Stimulated activated CD4-positive, alpha-beta T cell treated with anti-CD3 and anti-CD28 coated beads, Interleukin-12 subunit alpha, Interleukin-12 subunit beta, amount 100 ng/mL, for 24 hours (primary cell): ENCODE measurements at places on chromosomes 1 and 21.

DNA sequence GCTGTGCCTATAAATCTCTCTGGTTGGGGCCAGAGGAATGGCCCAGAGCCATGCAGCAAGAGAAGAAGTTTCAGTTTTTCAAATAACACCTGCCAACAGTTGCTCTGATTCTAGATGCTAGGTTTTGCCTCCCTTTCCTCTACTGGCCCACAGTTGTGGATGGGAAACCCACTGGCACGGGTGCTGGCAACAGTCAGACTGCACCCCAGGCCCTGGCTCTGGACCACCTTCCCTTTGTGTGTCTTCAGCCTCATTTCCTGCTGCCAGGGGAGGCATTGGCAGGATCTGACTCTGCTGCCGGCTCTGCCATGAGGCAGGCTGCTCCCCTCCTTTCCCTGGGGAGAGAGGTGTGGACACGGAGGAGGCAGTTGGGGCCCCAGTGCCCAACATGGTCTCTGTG lies 142.0 kb downstream of the IGSF21 start:
- no peak for DNase-seq

DNA sequence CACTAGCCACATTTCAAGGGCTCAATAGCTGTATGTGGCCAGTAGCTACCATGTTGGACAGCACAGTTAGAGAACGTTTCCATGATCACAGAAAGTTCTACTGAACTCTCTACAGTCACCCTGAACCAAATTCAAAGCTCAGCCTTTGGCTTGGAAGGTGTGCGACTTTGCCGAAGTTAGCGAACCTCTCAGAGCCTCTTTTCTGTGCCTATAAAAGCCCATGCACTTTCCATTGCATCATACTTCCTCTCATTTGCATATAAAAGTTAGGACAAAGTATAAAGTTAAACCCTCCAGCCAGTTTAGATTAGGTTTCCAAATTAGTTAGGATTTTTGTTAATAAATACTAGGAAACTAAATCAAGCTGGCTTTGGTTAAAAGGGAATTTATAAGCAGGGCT lies 4.7 kb upstream of the SLC1A7 start:
- DNase-seq = no peak

DNA sequence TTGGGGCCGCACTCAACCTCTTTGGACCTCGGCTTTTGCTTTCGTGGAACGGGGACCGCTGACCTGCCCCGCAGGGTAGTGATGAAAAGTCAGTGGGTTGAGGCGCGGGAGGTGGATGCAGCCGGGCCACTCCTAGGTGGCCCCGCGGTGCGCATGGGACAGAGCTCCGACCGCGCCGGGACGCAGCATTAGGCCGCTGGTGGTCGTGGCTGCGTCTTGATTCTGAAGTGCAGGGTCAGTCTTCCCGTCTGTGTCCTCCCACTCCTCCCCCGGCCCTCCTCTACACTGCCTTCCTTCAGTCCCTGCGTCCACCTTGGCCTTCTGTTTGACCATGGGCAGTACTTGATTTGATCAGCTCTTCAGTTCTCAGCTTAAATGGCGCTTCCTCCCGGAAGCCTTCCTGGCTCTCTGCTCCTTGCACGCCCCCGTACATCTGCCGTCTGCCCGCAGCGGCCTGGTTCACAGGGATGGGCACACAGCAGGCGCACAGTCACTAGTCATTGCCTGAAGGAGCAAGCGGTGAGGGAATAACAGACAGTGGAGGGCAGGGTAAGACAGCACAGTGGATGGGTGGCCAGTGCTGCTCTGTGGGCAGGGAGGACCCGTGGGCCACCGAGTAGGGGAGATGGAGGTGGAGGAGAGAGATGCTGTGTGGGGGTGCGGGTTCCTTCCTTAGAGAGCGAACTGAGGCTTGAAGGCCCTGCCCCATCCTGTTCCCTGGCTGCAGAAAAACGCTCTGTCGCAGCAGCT lies 633 bp downstream of the THEMIS2 start:
- no peak for DNase-seq

DNA sequence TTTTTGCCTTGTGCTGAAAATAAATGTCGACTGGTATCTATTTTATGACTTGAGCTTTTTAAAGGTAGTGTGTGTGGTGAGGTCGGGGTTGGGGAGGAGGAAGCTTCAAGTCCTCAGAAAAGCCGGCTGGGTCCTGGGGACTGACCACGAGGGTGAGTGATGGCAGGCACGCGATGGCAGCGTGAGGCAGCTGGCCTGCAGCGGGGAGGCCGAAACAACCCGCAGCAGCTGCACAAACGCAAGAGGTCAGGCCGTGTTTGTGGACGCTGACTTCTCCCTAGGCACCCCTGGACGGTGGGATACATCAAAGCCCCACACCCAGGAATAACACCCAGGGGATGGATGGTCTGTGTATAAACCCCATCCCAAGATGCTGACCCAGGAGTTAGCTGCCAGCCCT lies 51.4 kb downstream of the ZBTB18 start:
- DNase-seq = no peak

- no peak for DNase-seq
Observed at GRCh38 chr1:213947200-213947801, 40.5 kb upstream of the PROX1 start.

DNA sequence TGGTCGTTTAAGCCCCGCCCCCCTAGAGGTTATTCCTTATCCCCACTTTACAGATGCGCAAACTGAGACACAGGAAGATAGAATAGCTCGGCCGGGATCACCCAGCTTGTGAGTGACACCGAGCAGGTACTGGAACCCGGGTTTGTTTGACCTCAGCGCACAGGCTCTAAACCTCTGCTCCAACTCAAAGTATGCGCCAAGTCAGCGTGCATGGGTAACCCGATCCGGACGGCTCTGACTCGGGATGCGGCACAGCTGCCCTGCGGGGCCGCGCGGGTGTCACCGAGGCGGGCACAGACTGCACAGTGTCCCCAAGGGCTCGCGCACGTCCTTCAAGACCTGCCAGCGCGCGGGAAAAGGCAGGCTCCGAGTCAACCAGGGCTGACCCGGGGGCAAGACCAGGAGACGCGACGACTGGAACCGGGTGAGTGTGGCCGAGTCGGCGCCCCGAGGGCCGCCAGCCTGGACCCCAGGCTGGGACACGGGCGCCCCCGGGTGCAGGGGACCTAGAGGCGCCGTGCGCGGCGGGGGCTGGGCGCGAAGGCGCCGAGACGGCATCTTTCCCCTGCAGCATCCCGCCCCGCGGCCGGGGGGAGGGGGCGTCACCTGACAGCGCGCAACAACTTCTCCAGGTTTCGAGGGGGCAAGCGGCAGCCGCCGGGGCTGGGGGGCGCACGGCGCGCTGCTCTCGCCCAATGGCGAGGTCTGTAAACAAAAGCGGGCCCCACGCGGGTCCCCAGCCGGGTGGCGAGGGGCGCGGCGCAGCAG lies 101.9 kb upstream of the SOD1 start:
- peak; percentile 9 for DNase-seq
